Sigmoid colon (tissue), 7 donors: ENCODE measurements at places on chromosomes 7 and 10. TPM values are rescaled to one million over a fixed set of nuclear protein-coding genes. Genes with fewer than 3 reads are reported as not detected.

DNA sequence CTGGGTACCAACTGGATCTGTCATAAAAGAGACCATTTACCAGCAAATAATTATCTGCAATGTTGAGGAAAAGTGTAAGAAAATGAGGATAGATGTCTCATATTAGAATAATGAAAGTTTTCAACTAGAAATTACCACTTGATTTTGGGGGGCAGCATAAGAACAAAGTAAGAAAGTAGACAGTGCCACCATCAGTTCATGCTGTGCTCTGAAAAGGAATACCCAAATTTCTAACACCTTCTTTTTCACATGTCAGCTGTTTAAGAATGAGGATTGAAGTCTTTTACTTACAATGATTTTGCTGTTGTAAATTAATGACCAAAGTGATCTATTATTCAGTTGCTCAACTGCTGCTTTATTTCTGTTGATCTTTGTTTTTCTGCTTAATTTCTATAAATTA lies 578.3 kb downstream of the ETV1 start:
- DNase-seq = no peak

GRCh38 chr7:47758546-47758945 lies 176.6 kb upstream of the TNS3 start:
- no peak for DNase-seq

- DNase-seq = no peak
These were observed 15.4 kb upstream of the TMEM243 start for GRCh38 chr7:87234949-87235348.

DNA sequence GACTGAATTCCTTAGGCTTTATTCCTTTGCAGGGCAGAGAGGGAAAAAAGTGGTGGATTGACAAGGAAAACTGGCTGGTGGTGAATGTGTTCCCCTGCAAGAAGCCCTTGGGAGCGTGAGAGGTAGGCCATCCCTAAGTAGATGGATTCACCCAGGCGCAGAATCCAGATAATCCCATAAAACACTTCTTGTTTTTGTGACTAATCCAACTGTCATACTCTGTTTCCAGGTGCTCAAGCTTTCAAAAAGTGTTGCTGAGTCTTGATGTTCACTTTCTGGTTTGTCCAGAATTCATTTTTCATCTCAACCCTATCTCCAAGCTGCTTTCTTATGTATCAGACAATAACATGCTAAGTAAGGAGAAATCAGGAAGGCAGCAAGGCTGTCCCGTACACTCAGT lies 250.8 kb upstream of the HABP2 start:
- no peak for DNase-seq

The ASB10 gene
- polyA plus RNA-seq = not detected

The CAMK1D gene
- 11.5 TPM for polyA plus RNA-seq

The PDZD7 gene
- polyA plus RNA-seq = 0.70 TPM

The HMX2 gene
- polyA plus RNA-seq = not detected

GRCh38 chr7:39248041-39248691 lies 270.5 kb downstream of the POU6F2 start:
- no peak for DNase-seq

- DNase-seq = no peak
These were observed 19.0 kb downstream of the ACTA2 start for GRCh38 chr10:88933564-88933963.

GRCh38 chr7:131251371-131251770 lies 76.3 kb upstream of the MKLN1 start:
- DNase-seq = no peak

- no peak for DNase-seq
These were observed 413.5 kb downstream of the NRG3 start for GRCh38 chr10:82288461-82288881.

The CALY gene
- polyA plus RNA-seq = not detected
